ENCODE measurements at places on chromosomes 5 and 9.

DNA sequence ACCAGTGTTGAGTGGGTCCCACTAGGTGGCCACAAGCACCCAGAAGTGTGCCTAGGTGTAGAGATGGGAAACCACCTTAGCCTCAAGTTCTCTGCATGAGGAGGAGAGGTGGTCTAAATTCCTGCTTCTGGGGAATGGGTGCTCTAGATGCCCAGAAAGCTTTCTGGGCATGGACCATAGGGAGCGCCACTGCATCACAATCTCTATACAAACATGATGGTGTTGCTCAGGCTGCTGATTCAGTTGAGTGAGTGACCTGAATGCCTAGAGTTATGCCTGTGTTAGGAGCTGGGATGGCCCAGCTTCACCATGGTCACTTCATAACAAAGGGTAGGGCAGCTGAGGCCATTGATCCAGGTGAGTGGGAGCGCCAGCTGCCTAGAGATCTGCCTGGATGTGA is 667.9 kb upstream of the ARRDC3 start:
- peak; percentile 9 for DNase-seq

GRCh38 chr9:128375865-128376264 is 4.7 kb downstream of the URM1 start:
- no peak for DNase-seq

- DNase-seq, result no peak
Observed at GRCh38 chr5:75656311-75657003, 45.2 kb downstream of the ANKDD1B start.

GRCh38 chr9:134059661-134060395 is 8.0 kb downstream of the BRD3 start:
- DNase-seq, result no peak

GRCh38 chr5:78887384-78888118 is 97.6 kb downstream of the ARSB start:
- DNase-seq, result no peak

GRCh38 chr5:132302413-132302812 is 8.2 kb downstream of the SLC22A4 start:
- no peak for DNase-seq

DNA sequence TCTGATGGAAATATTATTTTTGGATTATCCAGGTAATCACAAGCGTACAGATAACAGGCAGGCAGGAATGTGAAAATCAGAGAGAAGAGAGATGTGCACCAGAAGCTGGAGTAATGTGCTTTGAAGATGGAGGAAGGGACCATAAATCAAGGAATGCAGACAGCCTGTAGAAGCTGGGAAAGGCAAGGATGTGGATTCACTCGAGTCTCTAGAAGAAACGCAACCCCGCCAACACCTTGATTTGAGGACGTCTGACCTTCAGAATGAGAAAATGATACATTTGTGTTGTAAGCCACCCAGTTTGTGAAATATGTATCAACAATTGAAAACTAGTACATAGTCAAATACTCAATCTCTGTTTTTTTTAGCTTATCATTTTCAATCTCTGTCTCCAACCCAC is 207.6 kb upstream of the MPDZ start:
- no peak for DNase-seq

DNA sequence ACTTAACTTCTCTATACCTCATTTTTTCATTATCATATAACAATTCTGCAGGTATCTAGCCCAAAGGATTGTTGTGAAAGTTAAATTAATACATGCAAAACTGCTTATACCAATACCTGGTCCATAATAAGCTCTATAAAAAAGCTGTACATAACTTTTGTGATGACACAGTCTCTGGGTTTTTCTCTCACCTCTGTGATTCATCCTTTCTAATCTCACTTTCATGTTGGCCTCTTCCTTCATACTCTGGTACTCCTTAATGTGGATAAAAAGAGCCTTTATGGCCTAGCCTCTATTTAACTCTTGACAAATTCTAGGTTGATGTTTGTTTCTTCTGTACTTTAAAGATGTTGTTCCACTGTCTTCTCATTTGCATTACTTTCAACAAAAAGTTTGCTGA is 162.9 kb upstream of the ACOT12 start:
- DNase-seq, result no peak

DNA sequence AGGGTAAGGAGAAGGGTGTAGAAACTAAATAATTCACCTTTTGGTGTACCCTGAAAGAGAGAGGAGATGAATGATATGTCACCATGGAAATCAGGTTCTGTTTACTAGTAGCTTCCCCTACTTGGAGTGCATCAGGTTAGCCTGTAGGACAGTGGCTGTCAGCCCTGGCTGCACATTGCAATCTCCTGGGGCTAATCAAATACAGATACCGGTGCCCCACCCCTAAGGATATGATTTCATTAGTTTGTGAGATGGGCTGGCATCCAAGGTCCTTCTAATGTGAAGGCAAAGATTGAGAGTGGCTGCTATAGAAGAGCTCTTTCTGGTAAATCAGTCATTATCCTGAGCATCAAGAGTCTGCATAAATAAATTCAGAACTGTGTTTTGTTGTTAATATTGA is 47.2 kb downstream of the INSYN2B start:
- no peak for DNase-seq

DNA sequence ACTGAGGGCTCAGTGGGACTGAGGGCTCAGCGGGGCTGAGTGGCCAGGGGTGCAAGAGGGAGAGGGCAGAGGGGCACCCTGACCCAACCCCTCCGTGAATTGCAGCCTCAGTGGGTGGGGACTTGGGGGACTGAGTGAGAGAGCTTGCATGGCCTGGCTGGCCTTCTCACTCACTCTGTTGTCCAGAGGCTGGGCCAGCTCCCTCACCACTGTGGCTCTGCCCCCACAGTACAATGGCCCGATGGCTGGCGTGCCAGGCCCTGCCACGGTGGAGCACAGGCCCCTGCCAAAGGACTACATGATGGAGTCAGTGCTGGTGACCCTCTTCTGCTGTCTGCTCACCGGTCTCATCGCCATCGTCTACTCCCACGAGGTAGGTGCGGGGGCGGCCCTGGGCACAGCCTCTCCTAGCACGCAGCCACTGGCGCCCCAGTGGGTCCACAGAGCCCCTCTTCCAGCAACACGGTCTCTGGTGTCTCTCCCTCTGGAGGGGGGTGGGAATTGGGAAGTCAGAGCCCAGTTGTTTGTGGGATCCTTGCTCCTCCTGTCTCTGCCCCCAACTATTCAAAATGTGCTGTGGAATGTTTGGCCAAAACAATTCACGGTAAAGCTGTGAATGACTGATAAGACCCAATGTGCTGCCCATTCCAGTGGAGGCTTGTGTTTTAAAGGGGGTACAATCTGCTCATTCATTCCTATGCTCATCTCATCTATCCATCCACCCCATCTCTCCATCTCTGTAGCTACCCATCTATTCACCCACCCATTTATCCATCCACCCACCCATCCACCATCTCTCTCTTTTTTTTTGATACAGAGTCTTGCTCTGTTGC is 10.7 kb downstream of the PRRT1B start:
- no peak for DNase-seq

DNA sequence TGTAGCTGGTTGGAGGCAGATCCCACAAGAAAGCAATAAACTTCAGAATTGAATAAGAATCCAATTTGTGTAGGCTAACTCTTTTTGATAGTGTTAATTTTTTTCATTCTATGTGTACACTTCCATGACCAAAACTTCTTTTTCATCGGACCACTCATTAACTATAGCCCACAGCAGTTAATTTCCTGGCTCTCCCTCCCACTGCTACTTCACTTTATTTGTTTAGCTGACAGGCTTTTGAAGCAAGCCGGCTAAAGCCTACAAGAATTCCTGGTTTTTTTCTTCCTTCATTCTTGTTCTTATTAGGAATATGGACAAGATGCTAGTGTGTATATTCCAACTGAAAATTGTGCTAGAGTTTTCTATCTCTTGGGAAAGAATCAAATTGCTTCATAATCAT is 329.2 kb upstream of the CCNH start:
- no peak for DNase-seq

- no peak for DNase-seq
Observed at GRCh38 chr9:129111528-129112151, 425 bp downstream of the PTPA start.

DNA sequence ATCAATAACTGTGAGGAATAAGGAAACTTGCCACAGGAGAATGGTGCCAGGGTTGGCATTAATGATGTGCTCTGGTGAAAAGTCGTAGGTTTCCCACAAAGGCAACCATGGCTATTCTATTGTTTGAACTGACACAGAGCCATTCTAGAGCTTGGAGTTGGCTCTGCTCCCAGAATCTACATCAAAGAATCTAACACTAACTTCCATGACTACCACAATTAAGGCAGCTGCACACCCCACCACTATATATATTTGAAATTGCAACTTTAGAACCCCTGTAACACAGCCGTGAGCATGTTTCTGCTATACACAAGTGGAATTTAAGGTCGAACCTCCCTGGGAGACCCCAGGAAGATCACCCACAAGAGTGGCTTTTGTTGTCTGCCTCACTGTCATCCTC is 89.7 kb upstream of the CCDC152 start:
- no peak for DNase-seq

- DNase-seq, result no peak
Observed at GRCh38 chr9:81069038-81069795, 620.1 kb downstream of the TLE1 start.

- DNase-seq, result no peak
Observed at GRCh38 chr9:126395439-126396212, 69.0 kb downstream of the MVB12B start.

- no peak for DNase-seq
Observed at GRCh38 chr5:15285901-15286583, 213.9 kb upstream of the FBXL7 start.

GRCh38 chr5:165241811-165242210 is 1736.4 kb downstream of the MAT2B start:
- no peak for DNase-seq

GRCh38 chr5:5497152-5497788 is 74.8 kb downstream of the ICE1 start:
- no peak for DNase-seq

GRCh38 chr5:76608833-76609232 is 14.4 kb downstream of the F2RL2 start:
- no peak for DNase-seq

- DNase-seq, result no peak
Observed at GRCh38 chr9:79129865-79130480, 441.8 kb upstream of the TLE4 start.

DNA sequence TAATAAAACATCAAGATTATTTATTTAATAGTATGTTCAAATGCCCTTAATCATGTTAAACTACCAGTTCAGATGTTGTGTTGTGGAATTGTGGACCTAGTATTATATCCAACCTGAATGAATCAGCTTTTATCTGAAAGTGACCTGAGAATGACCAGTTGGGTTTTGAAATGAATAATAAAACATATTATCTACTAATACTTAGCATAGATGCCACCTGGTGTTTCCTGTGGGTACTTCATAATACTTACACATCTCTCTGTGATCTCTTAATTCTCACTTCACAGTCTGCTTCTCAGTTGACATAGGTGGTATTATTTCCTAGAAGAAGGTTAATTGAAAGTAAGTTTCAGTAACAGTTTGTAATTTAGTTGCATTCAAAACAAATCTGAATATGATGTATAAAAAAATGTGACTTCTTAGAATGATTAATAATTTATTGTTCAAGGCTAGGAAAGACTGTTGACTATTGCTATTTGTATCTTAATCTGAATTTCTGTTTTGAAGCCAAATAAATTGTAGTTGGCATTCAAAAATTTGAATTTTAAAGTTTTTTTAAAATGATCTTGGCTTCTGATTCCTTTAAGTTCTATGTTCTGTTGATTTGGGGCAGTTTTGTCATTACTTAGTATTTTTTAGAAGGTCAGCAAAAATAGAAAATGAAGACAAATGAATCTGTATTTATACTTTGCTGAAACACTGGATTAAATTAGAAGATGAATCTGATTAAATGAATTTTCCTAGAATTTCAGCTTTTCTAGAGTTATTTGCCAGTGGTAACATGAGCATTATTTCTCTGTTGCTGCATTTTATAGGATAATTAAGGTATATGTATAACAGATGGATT is 48.2 kb downstream of the KIF2A start:
- no peak for DNase-seq

- no peak for DNase-seq
Observed at GRCh38 chr9:105005186-105005585, 77.2 kb upstream of the ABCA1 start.

Measured in iPS DF 19.7 (cell line).